Frontal cortex (tissue), 4 donors: ENCODE measurements at places on chromosomes 6 and 20. TPM values are rescaled to one million over a fixed set of nuclear protein-coding genes. Genes with fewer than 3 reads are reported as not detected.

CAGE1 gene
- total RNA-seq: not detected

SLC2A10 gene
- 3.7 TPM for total RNA-seq

PCK1 gene
- under 0.01 TPM for total RNA-seq

SLC22A2 gene
- total RNA-seq: 0.82 TPM

SMLR1 gene
- not detected for total RNA-seq

NUP43 gene
- total RNA-seq: 24.9 TPM

DUSP15 gene
- total RNA-seq: 9.8 TPM
